ENCODE measurements at places on chromosomes 6 and 20.

GRCh38 chr6:35719830-35720733, 16.8 kb upstream of the ARMC12 start:
- no peak for DNase-seq

- peak; percentile 36 for DNase-seq
Measured at GRCh38 chr20:23889775-23890187, 10.2 kb upstream of the CST5 start.

DNA sequence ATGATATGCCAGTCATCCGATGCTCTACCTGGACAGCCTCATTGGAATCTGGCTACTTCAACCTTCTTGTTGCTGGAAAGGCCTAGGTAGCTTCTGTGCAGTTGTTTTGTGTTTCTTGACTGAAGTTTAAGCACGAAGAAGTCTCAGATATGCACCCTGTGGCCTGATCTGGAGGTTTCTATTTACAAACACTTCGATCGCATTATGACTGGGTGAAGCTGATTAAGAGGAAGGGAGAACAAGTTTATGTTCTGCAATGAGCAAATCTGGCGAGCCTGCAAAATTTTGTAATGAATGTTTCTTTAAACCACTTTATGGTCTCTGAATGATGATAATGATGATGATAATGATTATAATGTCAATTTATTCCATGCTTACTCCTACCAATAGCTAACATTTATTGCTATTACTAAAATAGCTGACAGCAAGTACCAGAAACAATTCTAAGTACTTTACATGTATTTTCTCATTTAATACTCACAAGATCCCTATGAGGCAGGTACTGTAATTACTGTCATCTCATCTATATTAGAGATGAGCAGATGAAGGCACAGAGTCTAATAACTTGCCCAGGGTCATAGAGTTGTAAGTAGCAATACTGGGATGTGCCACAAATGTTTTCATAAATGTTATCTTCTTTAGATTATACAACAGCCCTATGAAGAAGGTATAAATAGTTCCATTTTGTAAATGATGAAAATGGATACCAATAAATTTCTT, 126.1 kb upstream of the UST start:
- no peak for DNase-seq

- DNase-seq: no peak
Measured at GRCh38 chr20:330233-331149, 5.1 kb downstream of the SOX12 start.

- DNase-seq: no peak
Measured at GRCh38 chr20:5885866-5886265, 64.5 kb downstream of the TRMT6 start.

- DNase-seq: no peak
Measured at GRCh38 chr6:139570166-139570565, 195.7 kb upstream of the CITED2 start.

- no peak for DNase-seq
Measured at GRCh38 chr6:107154131-107154800, 39.0 kb upstream of the BEND3 start.

GRCh38 chr6:138869398-138869797, 73.5 kb downstream of the ECT2L start:
- no peak for DNase-seq

DNA sequence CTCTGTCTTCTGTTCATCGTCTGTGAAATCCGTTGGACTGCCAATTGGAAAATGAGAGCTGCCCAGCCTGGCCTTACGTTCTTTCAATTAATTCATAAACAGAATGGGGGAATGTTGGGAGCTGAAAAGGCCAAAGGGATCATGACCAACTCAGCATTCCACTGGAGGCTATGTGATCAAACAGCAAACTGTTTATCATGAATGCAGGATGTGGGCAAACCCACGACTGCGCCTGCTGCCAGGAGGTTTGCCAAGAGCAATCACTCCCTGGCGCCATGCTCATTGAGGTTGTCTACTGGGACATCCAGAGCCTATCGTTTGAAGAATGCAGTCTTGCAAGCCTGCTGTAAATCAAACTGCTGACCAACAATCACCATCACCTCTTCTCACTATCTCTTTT, 9.3 kb upstream of the FKBP1A start:
- no peak for DNase-seq

DNA sequence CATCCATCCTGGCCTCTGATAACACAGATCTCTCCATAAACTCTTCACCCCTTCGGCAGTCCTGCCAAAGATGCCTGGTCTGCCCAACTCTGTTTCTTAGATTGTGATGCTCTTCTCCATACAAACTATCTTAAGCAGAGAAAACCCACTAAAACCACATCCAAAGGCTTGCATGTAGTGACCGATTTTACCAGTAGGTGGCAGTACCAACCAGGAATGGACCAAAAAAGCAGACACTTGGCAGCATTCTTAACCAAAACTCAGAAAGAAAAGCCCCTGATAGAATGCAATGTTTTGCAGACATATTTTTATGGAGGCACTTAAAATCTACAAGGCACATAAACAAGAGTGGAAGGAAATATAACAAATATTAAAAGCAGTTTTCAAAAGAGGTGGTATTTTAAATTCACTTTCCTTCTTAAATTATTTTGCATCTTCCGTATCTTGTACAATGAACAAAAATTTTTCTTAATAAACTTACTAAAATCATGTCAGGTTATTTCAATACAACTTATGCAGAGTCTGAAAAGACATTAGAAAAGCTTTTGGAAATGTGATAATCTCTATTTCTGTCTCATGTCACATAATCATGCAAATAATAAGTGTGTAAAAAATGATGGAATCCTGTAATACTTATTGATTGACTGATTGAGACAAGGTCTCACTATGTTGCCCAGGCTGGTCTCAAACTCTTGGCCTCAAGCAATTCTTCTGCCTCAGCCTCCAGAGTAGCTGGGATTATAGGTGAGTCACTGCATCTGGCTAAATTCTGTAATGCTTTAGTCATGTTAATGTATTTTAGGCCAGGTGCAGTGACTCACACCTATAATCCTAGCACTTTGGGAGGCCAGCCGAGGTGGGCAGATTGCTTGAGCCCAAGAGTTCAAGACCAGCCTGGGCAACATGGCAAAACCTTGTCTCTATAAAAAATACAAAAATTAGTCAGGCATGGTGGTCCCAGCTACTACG, 29.4 kb downstream of the LRP11 start:
- DNase-seq: peak; percentile 72

GRCh38 chr6:112806163-112806865, 459.2 kb downstream of the RFPL4B start:
- no peak for DNase-seq

GRCh38 chr20:24443436-24443835, 26.0 kb upstream of the SYNDIG1 start:
- DNase-seq: no peak

Data from activated T-cell treated with anti-CD3 and anti-CD28 coated beads for 1 hour (primary cell).